ENCODE measurements at places on chromosomes 4 and X. TPM values are rescaled to one million over a fixed set of nuclear protein-coding genes. Genes with fewer than 3 reads are reported as not detected.

- DNase-seq: no peak
- H3K4me1 ChIP-seq: no peaks in the 10 kb centered on the region
- no peak overlapping the region for H3K27ac ChIP-seq
These were observed 548.1 kb downstream of the PACRGL start for GRCh38 chr4:21248331-21248730.

DNA sequence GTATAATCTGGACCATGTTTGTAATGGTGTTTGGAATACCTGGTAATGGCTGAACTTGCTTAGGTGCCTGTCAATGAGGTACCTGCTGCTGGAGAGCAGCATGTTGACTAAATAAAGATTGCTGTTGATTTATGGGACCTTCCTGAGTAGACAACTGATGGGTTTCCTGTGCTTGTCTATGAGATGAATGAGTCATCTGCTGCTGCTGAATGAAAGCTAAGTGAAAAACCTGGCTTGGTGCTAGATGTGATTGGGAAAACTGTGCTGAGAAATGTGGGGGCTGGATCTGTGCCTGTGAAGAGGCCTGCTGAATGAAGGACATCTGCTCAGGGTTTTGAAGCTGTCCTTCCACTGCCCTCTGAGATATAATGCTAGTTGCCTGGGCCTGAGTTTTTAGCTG, 69.6 kb downstream of the WNK3 start:
- DNase-seq: no peak
- no peaks in the 10 kb centered on the region for H3K27me3 ChIP-seq
- H3K27ac ChIP-seq: no peak overlapping the region
- no peaks in the 10 kb centered on the region for H3K36me3 ChIP-seq

DNA sequence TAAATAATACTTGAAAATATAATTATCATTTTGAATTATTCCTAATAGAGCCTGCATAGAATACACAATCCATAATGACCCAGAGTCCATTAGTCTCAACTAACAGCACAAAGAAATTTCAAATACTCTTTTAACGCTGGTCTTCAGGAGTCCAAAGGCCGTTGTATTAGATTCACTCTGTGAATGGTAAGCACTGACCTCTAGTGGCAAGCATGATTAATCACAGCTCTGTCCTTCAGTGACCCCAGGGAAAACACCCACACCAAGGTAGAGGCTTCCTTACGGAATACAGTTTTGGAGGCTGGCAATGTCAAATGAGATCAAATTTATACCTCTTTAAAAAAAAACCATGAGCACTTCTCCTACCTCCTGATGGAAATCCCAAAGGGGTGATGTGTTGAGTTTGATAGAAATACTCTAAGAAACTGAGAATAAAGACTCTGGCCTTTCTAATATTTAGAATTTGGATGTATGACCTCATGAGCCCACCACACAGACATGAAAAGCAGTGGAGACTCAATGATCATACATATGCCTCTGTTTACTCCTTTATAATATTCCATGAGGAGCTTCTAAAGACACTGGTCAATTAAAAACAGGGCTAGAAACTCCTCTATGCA, 147.2 kb upstream of the DKK2 start:
- H3K36me3 ChIP-seq: no peaks in the 10 kb centered on the region
- H3K4me1 ChIP-seq: no peaks in the 10 kb centered on the region
- H3K27me3 ChIP-seq: no peaks in the 10 kb centered on the region

DNA sequence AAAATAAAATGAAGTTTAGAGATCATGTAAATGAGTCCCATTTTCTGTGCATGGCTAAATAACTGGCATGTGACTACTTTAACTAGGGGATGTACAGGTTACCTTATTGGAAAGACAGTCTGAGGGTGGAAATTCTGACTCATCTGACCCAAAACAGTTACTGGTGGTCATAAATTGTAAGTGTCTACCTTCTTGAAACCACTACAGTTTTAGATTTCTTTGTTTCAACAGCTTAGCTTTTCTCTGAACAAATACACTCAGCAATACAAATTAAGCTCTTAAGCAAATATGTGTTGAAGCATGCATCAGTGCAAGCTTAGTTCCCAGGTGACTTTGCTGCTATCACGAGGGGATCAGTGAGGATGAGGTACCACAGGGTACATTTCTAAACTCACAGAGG, 60.7 kb upstream of the PGM2 start:
- no peaks in the 10 kb centered on the region for H3K36me3 ChIP-seq
- no peaks in the 10 kb centered on the region for H3K27me3 ChIP-seq
- no peak overlapping the region for H3K4me3 ChIP-seq
- H3K27ac ChIP-seq: no peak overlapping the region
- DNase-seq: no peak

GRCh38 chr4:41888687-41889074, 46.5 kb upstream of the TMEM33 start:
- no peak overlapping the region for H3K27ac ChIP-seq
- no peaks in the 10 kb centered on the region for H3K4me1 ChIP-seq
- H3K27me3 ChIP-seq: peaks cover 39% of the 10 kb centered on the region
- H3K4me3 ChIP-seq: no peak overlapping the region
- DNase-seq: no peak
- H3K36me3 ChIP-seq: no peaks in the 10 kb centered on the region

DNA sequence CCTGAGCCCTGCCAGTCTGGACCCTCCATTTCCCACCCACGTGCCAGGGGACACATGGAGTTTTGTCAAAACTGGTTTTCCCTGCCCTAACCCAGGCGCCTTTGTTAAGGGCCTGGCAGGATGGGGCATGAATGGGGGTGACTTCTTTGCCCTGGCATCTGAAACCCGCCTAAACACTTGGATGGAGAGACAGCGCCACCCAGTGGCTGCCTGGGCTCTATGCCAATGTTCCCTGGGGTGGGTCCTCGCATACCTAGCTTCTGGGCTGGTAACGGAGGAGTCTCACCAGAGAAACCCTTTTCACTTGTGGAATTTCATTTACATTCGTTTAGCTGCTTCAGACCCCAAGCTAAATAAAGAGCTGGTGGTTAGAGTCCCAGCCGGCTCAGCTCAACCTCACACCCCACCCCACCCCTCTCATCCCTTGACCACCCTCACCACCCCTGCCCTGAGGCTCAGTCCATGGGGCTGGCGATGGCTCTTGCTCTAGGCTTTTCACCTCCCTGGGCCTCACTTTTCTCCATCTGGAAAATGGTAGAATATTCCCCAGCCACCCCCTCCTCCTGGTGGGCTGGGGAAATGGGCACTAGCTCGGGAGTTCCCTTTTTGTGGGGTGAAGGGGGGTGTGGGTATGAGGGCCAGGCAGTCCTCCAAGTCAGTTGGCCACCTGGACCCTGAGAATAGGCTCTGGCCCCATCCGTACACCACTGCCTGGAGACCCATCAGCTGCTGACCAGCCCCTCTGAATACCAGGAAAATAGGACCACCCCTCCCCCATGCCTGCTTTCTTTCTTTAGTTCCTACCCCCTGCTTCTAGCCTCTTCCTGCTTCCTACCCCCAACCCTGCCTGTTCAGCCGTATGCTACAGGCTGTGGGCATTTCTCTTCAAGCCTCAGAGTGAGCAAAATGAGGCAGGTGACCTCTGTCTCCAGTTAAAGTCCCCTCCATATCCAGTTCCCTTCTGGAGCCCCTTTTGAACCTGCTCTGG, 57.1 kb upstream of the PJA1 start:
- H3K27ac ChIP-seq: no peak overlapping the region
- no peaks in the 10 kb centered on the region for H3K27me3 ChIP-seq
- no peaks in the 10 kb centered on the region for H3K4me1 ChIP-seq
- DNase-seq: peak; percentile 37
- H3K4me3 ChIP-seq: no peak overlapping the region

GRCh38 chrX:21408788-21409187, 34.6 kb downstream of the CNKSR2 start:
- H3K27ac ChIP-seq: no peak overlapping the region
- H3K27me3 ChIP-seq: no peaks in the 10 kb centered on the region
- no peak overlapping the region for H3K4me3 ChIP-seq
- DNase-seq: no peak
- H3K4me1 ChIP-seq: no peaks in the 10 kb centered on the region
- H3K36me3 ChIP-seq: no peaks in the 10 kb centered on the region

DNA sequence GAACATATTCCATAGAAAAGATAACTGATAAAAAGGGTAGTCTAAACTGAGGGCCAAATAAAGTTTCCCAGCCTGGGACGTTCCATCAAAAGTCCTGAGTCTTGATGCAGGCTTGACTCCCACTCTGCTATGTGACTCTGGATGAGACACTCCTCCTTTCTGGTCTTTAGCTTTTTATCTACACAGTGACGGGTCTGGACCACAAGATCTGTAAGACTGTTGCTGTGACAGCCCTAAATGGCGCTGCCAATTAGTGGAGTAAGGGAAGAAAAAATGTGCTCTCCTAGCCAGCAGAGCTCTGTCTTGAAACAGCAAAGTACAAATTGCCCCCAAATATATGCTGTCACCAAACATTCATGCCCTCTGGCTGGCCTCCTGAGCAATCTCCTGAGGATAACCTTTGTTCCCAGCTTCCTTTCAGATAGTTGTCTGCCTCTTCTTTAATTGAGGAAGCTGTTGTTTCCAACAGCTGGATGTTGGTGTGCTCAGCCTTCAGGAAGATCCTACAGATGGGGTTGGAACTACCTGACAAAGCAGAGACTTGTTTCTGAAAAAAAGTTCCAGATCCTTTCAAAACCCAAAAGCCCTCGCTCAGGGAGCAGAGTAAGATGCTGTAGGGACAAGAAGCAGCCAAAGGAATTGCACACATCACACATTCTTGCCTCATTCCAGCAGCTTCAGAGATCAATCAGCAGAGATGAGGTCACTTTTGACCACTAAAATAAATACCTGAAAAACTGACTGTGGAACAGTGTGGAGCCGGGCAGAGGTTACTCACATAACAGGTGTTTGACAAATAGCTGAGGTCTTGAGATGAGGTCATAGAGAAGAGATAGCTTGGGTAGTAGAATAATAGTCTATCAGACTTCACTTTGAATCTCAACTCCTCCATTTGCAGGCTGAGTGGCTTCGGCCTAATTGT, 383.4 kb upstream of the FGF13 start:
- H3K4me3 ChIP-seq: no peak overlapping the region
- no peaks in the 10 kb centered on the region for H3K27me3 ChIP-seq
- H3K4me1 ChIP-seq: no peaks in the 10 kb centered on the region
- no peak for DNase-seq
- H3K36me3 ChIP-seq: no peaks in the 10 kb centered on the region
- H3K27ac ChIP-seq: no peak overlapping the region

DNA sequence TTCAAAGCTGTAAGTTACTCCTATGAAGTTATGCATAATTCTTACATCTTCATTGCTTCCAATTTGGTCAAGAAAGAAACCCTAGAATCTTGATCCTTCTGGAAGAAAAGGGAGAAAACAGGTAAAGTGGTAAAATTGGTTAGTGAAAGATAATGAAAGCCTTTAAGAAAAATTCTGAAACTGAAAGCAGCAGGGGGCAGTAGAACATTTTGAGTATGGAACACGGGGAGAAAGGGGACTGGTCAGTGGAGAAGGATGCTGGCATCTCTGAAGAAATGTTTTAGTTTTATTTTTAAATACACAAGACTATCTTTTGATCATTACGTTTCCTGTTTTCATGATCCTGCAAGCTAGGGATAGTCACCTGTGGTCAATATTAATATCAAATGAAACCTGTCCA, 54.3 kb downstream of the SLIT2 start:
- no peaks in the 10 kb centered on the region for H3K27me3 ChIP-seq
- H3K36me3 ChIP-seq: no peaks in the 10 kb centered on the region
- H3K27ac ChIP-seq: no peak overlapping the region
- no peak for DNase-seq
- no peak overlapping the region for H3K4me3 ChIP-seq

- H3K4me3 ChIP-seq: no peak overlapping the region
- no peak overlapping the region for H3K27ac ChIP-seq
- no peaks in the 10 kb centered on the region for H3K27me3 ChIP-seq
- no peaks in the 10 kb centered on the region for H3K4me1 ChIP-seq
- H3K36me3 ChIP-seq: peaks cover 25% of the 10 kb centered on the region
- DNase-seq: no peak
These were observed 20.8 kb downstream of the ABHD18 start for GRCh38 chr4:127985989-127986388.

DNA sequence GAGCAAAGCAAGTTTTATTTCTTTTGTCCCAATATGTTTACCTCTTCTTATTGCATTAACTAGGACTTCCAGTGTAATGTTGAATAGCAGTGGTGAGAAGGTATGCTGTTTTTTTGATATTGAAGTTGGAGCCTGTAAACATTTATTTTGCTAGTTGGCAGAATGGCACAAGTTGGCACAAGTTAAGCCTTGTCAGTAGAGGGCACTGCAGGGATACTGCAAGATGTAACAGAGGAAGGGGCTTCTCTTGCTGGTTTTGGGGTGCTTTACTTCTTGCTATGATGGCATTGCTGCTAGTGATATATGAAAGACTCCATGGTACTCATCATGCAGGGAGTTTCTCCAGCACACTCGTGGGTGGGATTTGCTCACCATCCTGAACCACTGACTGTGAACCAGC, 327.3 kb upstream of the ARX start:
- H3K36me3 ChIP-seq: no peaks in the 10 kb centered on the region
- H3K4me1 ChIP-seq: no peaks in the 10 kb centered on the region
- DNase-seq: no peak

DNA sequence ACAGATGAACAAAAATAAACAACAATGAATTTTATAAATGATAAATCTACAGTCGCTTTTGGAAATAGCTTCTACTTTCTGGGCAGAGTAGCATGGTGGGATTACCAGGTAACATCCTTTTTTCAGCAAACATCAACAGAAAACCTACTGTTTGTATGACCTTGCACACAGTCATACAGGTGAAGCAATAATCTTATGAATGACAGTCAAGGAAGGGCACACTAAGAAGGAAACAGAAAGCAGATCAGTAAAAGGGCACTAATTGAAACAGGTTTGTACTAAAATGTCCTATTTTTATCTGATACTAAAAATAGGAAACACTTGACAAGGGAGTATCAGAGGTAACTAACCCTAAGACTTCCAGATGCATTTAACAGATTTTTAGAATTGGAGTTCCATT, 108.9 kb downstream of the DLG3 start:
- H3K27me3 ChIP-seq: no peaks in the 10 kb centered on the region
- no peaks in the 10 kb centered on the region for H3K4me1 ChIP-seq
- H3K36me3 ChIP-seq: no peaks in the 10 kb centered on the region
- no peak overlapping the region for H3K27ac ChIP-seq
- no peak for DNase-seq

DNA sequence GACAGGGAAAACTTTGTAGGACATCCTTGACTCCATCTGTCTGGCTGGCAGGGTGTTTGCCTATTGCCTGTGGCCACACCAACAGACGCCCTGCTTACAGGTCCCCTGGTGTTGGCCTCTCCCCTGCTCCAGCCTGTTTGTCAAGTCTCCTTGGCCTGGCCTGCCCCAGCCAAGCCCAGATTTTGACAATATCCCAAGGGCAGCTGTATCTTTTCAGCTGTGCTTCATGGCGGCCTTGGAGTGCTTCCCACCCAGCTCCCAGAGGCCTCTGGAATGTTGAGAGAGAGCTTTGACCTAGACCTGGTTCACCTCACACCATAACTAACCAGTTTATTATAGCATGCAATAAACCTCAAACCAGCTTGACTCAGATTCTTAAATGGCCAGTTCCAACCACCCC, 204.0 kb upstream of the NHS start:
- no peak overlapping the region for H3K4me3 ChIP-seq
- H3K4me1 ChIP-seq: no peaks in the 10 kb centered on the region
- no peak for DNase-seq
- H3K27ac ChIP-seq: no peak overlapping the region
- H3K27me3 ChIP-seq: no peaks in the 10 kb centered on the region

- no peak overlapping the region for H3K4me3 ChIP-seq
- no peaks in the 10 kb centered on the region for H3K27me3 ChIP-seq
- peaks cover 38% of the 10 kb centered on the region for H3K4me1 ChIP-seq
- peak; percentile 24 for DNase-seq
- no peaks in the 10 kb centered on the region for H3K36me3 ChIP-seq
- H3K27ac ChIP-seq: peak overlapping the region; percentile 98
These were observed 34.0 kb upstream of the TBC1D9 start for GRCh38 chr4:140790171-140790570.

XK gene
- polyA plus RNA-seq: not detected

HMX1 gene
- not detected for polyA plus RNA-seq

CFAP99 gene
- not detected for polyA plus RNA-seq

STK26 gene
- 25.1 TPM for polyA plus RNA-seq

RBMXL3 gene
- polyA plus RNA-seq: not detected

Measured in CD14-positive monocyte (primary cell).